ENCODE measurements at places on chromosomes 7 and 10.

- DNase-seq, result no peak
These were observed 80.6 kb downstream of the GLI3 start for GRCh38 chr7:42156291-42156865.

- DNase-seq, result no peak
These were observed 254.1 kb upstream of the IGFBP3 start for GRCh38 chr7:46175221-46175620.

GRCh38 chr7:55534262-55534915 lies 37.9 kb downstream of the VOPP1 start:
- no peak for DNase-seq

DNA sequence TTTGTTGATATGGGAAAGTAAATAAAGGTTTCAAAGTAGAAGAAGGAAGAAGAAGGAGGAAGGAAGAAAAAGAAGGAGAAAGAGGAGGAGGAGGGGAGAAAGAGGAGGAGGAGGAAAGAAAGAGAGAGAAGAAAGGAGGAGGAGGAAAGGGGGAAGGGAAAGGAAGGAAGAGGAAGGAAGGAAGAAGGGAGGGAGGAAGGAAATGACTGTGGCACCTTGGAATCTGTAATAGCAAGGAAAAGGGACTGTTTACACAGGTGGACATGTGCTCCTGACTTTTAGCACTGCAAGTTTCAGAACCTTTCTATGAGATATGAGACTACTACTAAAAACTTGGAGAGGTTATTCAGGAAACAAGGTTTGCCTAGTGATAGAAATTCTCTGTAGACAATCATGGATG lies 153.2 kb downstream of the BTAF1 start:
- no peak for DNase-seq

Measured in cerebellar nuclear complex (tissue), 1 donor.